NCI-H345 (cell line): ENCODE measurements at places on chromosomes 5 and 9.

- DNase-seq, result no peak
These were observed 546.4 kb downstream of the DTWD2 start for GRCh38 chr5:118441956-118442355.

- DNase-seq, result no peak
These were observed 122.9 kb upstream of the TAF11L2 start for GRCh38 chr5:17374973-17375742.

GRCh38 chr9:101636247-101636646, 41.5 kb upstream of the PPP3R2 start:
- no peak for DNase-seq

GRCh38 chr5:171023508-171023907, 161.7 kb downstream of the RANBP17 start:
- no peak for DNase-seq
